ENCODE measurements at places on chromosomes 11 and 22.

DNA sequence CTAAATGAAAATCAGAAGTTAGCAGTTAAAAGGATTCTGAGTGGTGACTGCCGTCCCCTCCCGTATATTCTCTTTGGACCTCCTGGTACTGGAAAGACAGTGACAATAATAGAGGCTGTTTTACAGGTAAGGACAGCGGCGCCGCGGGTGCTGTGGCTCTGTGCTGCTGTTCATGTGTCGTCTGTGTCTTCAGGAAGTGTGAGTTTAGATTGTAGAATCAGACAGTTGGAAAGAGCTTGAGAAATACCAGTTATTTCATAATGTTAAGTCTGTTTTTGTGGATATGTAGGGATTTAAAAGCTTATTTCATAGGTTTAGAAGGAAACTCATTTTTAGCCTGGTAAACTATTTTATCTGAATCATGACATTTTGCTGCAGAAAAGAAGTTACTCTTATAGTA is 27.4 kb upstream of the PANX2 start:
- DNase-seq = no peak

GRCh38 chr11:8766043-8766987 is 83.7 kb downstream of the RPL27A start:
- DNase-seq = no peak

DNA sequence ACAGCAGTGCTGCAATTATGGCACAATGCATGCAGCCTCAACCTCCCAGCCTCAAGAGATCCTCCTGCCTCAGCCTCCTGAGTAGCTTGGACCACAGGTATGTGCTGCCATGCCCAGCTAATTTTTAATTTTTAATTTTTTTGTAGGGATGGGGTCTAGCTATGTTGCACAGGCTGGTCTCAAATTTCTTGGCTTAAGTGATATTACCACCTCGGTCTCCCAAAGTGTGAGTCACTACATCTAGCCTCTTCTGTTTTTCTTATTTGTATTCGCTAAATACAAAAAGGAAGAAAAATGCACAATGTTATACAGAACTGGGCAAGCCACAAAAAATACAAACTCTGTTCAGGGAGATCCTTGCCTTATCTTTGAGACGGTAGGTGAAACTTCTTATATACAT is 62.1 kb downstream of the DDI1 start:
- no peak for DNase-seq

DNA sequence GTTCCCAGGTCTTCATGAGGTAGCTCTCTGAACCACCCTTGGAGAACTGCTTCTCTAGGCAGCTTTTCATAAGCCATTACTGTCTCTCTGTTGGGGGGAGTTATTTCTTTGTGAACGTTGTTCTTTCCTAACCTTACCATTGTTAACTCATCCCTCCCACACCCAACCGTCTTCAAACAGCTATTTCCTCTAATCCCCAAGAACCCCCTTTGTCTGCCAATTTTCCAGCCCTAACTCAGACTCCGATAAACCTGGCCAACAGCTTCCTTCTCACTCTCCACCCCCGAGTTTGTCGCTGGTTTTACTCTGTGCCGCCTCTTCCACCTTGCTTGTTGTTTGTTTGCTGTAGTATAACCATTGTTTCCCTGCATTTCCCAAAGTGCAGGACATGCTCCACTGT is 131.5 kb downstream of the CCDC34 start:
- no peak for DNase-seq

DNA sequence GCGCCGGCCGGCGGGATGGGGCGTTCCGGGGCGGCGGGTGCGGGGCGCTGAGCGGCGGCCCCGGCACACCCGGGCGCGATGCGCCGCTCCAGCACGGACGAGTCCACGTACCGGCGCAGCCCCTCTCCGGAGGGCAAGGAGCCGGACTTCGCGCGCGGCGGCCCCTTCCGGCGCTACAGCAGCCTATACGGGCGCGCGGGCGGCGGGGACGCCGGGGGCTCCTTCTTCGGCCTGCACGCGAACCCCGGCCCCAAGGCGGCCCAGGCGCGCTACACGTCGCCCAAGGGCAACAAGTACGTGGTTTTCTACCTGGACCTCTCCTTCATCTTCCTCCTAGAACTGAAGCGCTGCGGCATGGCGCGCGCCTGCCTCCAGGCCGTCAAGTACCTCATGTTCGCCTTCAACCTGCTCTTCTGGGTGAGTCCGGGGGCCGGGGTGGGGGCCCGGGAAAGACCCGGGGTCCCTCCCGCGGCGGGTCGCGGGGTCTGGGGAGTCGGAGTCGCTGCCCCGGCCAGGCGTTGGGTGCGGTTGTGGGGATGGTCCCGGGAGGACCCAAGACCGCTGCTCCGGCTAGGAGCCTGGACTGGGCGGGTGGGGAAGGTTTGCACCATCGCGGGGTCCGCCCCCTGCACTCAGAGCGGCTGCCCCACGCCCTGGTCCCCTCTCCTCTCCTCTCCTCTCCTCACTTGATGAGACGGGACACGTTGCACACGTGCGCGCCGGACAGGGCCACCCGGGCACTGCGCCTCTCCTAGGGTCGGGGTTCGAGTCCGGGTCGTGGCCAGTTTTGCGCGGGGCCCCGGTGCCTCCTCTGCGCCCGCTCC is 7.5 kb downstream of the TSPAN4 start:
- DNase-seq = no peak

GRCh38 chr22:44541671-44542319 is 43.8 kb upstream of the RTL6 start:
- no peak for DNase-seq

GRCh38 chr22:42473484-42474193 is 41.4 kb upstream of the NFAM1 start:
- DNase-seq = peak; percentile 11

GRCh38 chr11:66619080-66619554 is 2.7 kb downstream of the RBM14 start:
- DNase-seq = no peak

DNA sequence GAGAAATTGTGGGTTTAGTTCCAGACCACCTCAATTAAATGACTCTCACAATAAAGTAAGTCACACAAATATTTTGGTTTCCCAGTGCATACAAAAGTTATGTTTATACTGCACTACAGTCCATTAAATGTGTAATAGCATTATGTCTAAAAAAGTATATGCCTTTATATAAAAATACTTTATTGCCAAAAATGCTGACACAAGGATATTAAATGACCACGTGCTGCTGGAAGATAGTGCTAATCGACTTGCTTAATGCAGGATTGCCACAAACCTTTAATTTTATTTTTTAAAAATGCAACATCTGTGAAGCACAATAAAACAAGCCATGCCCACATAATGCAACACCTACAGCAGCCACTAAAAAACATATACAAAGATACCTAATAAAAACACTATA is 27.0 kb downstream of the OR5AK2 start:
- DNase-seq = no peak

- DNase-seq = no peak
Observed at GRCh38 chr11:80520507-80520887, 1079.7 kb upstream of the TENM4 start.

DNA sequence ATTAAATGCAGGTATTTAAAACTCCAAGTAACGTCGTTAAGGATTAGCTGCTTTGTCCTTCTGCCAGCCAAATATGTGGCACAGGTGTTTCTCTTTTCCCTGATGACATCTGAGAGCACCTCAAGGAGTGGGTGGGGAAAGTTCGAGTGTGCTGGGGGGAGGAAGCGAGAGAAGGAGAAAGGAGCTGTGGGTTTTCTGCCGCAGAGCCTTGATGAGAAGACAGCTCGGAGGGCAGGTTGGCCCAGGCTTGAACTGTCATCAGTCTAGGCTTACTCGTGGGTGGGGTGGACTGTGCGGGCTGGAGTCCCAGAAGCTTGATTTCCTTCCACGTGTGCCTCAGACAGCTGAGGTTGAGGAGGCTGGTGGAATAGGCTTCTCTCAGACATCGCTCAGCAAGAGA is 15.2 kb upstream of the SORL1-AS1 start:
- no peak for DNase-seq

DNA sequence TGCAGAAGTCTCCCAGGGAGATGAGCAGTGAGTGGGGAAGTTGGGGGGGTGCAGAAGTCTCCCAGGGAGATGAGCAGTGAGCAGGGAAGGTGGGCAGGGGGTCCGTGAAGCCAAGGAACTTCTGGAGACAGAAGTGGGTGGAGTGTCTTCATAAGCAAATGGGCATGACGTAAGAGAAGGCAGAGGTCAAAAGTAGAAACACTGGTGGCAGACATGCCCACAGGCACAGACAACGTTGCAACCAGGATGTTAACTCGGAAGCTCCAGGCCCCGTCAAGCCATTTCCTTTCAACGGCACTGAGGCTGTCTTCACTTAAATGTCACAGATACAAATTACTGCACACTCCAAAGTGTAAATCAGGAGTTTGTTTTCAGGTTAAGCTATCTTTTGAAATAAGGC is 186.1 kb downstream of the SHANK2 start:
- DNase-seq = no peak

Measured in AG04450 (cell line).